ENCODE measurements at places on chromosomes 2 and 18.

- no peak for DNase-seq
These were observed 107.9 kb downstream of the CHN1 start for GRCh38 chr2:174897286-174897685.

GRCh38 chr18:72470391-72470790 is 73.8 kb downstream of the CBLN2 start:
- no peak for DNase-seq

DNA sequence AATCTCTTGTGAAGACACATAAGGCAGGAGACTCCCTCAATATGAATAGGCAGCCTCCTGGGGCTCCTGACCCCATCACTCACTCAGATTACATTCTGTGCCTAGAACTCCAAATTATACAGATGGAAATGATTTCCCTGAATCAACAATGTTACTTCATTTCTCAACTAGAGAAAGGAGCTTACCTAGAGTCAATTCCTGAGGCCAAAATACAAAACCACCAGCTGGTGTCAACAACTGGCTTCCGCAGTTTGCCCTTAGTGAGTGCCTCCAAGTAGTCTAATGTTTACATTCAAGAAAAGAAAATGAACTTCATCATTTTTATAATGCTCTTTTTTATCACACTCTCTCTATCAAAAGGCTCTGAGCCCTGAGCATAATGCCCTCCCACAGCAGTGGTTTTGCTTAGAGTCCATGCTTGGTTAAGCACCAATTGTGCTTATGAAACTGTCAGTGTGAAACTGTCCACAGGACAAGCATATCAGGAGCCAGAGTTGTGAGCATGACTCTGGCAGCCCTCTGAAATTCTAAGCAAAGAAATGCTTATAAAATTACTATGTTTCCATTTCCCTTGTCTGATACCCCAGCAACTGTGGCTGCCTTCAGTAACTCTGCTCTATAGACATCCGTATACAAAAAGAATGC is 305.7 kb upstream of the PKDCC start:
- no peak for DNase-seq

- no peak for DNase-seq
These were observed 60.3 kb upstream of the NFE2L2 start for GRCh38 chr2:177324797-177325196.

- DNase-seq, result no peak
These were observed 89.6 kb downstream of the MAP4K4 start for GRCh38 chr2:101787097-101787496.

DNA sequence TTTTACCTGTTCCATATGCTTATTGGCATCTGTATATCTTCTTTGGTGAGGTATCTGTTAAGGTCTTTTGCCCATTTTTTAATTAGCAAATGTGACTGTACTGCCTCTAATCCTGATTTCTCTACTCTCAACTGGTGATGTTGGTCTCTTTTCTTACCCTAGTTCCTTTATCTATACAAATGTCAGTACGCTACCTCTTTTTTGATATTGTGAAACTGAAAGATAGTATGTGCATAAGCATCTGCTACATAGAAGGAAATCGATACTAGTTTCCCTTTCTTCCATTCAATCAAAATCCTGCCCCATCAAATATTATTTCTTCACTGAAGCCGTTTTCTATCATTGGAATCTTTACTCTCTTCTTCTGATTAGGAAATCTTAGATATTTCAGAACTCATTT is 194.9 kb upstream of the SPOPL start:
- no peak for DNase-seq

GRCh38 chr2:152740743-152741328 is 22.4 kb downstream of the ARL6IP6 start:
- no peak for DNase-seq
